ENCODE measurements at places on chromosomes 13 and 19. TPM values are rescaled to one million over a fixed set of nuclear protein-coding genes. Genes with fewer than 3 reads are reported as not detected.

DNA sequence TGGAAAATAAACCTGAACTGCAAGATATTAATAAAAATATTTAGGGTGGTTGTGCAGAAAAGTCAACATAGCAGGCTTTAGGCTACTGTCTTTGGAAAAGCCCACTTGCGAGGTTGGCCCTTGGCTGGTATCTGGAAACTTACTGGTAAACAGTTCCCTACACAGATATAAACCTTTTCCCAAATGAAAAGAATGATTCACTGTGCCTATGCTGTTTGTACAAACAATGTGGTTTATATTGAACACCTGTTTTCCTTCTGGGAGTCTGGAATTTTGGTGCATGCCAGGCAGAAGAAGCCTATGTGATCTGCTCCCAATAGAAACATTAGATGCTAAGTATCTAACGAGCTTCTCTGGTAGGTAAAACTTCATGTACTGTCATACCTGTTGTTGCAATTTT is 29.7 kb upstream of the SOHLH2 start:
- no peaks in the 10 kb centered on the region for H3K27me3 ChIP-seq
- H3K27ac ChIP-seq, result no peak overlapping the region
- peaks cover 5% of the 10 kb centered on the region for H3K36me3 ChIP-seq
- no peak overlapping the region for H3K4me3 ChIP-seq

DNA sequence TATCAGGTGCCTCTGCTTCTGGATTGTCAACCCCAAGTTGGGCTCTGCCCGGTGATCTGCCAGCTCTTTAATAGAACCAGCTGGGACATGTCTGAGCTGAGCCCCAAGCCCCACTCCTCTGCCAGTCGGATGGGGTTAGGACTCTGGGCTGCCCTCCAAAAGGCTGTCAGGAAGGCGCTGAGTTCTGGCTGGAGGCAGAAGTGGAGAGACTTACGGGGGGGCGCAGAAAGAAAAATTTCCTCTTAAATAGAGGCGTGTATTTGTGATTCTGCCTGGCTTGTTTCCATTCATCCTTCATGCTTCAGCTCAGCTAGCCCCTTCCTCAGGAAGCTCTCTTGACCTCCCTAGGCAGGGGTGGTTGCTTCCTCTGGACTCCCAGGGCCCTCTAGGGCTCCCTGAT is 985 bp upstream of the KCNK6 start:
- no peak for DNase-seq
- H3K27ac ChIP-seq, result no peak overlapping the region
- no peaks in the 10 kb centered on the region for H3K36me3 ChIP-seq
- H3K27me3 ChIP-seq, result peaks cover 34% of the 10 kb centered on the region
- no peak overlapping the region for H3K4me3 ChIP-seq

DNA sequence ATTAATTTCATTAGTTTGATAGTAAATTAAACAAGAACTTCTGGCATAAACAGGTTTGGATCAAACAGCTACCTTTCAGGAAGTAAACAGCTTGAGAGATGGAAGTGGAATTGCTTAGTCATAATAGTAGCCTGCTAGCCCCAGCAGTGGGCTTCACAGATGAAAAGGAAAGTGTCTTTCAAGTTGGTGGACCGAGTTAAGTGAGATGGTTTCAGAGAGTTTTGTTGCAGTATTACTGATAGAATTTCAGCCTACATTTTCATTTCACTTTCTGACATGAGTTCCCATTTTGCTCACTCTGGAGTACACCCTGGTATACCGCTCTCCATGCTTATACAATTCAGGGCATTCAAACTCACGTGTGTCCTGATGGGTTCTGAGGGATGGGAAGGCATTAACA is 2.0 kb upstream of the PTOV1 start:
- H3K36me3 ChIP-seq, result peaks cover 2% of the 10 kb centered on the region
- H3K4me3 ChIP-seq, result no peak overlapping the region
- DNase-seq, result no peak
- H3K4me1 ChIP-seq, result peaks cover 10% of the 10 kb centered on the region

GRCh38 chr19:5914358-5914774 is 312 bp downstream of the CAPS start:
- H3K4me3 ChIP-seq, result no peak overlapping the region
- no peak for DNase-seq
- H3K4me1 ChIP-seq, result peaks cover 14% of the 10 kb centered on the region
- H3K36me3 ChIP-seq, result peaks cover 47% of the 10 kb centered on the region
- H3K27me3 ChIP-seq, result no peaks in the 10 kb centered on the region
- no peak overlapping the region for H3K27ac ChIP-seq

The CATSPERD gene
- polyA plus RNA-seq, result not detected

The EHD2 gene
- 31.4 TPM for polyA plus RNA-seq

The NXNL1 gene
- not detected for polyA plus RNA-seq

Measured in large intestine (tissue), 12 donors.